Stimulated activated CD8-positive, alpha-beta memory T cell treated with anti-CD3 and anti-CD28 coated beads, Interleukin-15, amount 100 ng/mL, for 24 hours (primary cell): ENCODE measurements at places on chromosomes 13 and 19.

GRCh38 chr19:50975766-50976165 is 6.4 kb upstream of the KLK6 start:
- DNase-seq, result no peak

DNA sequence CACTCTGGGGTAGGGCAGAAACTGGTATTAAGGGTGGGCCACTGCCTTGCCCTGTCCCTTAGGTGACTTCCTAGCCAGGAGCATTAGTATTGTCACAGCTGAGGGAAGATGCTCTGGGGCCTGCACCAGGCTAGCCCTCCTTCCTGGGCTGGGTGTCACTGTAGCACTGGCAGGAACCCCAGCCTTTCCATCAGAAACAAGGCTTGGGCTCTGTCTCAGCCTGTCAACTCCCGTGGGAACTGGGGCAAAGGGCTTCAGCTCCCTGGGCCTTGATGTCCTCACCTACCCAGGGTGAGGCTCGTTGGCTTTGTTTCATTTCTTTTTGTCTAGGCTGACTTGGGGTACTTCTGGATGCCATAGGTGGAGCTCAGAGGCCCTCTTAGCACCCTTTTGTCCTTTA is 18.0 kb downstream of the PAF1 start:
- DNase-seq, result no peak

- DNase-seq, result no peak
These were observed 28.4 kb downstream of the SAE1 start for GRCh38 chr19:47158879-47159503.

- no peak for DNase-seq
These were observed 481 bp upstream of the SAE1 start for GRCh38 chr19:47130120-47130588.

GRCh38 chr19:44588771-44589112 is 24.6 kb upstream of the IGSF23 start:
- DNase-seq, result no peak

DNA sequence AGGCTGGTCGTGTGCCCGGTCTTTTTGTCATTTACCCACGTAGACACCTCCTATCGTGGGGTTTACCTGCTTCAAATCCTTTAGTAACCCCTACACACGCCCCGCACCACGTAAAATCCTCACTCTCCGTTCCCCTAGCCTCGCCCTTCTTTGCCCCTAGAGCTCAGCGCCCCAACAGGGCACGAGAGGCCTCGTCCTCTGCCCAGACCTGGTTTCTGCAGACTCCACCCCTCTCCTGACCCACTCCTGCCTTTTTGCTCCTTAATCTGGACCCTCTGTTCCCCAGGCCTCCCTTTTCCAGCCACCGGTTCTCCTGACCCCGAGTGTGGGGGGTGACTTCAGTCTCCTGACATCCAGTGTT is 412 bp downstream of the ZNF528 start:
- DNase-seq, result no peak

- DNase-seq, result no peak
These were observed 43.4 kb downstream of the EFNB2 start for GRCh38 chr13:106491928-106492587.

DNA sequence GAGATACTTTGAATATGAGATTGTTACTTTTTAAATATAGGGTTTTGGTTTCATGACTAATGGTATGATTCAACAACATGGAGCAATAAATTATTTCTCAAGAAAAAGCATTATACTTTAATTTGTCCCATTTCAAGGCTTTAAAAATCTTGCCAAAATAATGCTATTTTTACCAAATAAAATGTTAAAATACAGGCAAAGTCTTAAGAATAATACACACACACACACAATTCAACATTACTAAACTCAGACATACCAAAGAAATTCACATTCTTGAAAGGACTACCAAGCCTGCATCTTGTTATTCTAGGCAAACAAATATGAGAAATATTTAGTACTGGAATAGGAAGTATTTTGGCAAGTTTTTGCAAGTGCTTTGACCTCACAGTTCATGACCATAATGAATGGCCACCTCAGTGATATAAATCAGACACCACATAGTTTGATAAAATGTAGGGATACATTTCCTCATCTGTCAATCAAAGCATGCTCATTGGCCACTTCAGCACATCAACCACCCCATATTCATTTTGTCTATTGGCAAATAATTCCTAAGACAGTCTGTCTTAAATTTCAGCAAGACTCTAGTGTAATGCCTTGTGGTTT is 107.2 kb downstream of the NALCN start:
- no peak for DNase-seq

DNA sequence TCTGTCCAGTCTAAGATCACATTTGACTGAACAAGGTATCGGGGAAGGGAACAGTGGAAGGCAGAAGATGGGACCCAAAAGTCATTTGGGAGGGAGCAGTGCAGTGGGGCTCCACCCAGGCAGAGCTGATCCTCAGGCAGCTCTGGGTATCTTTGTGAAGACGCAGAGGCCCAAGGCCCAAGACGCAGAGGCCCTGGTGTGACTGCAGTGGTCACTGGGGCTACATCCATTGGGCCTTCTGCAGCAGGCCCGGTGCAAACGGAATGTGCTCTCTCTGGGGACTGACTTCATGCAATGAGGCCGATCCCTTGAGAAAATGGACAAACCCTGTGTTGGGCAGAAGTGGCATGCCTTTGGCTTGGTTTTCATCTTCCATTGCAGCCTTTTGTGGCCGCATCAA is 463.4 kb upstream of the ZNF507 start:
- DNase-seq, result no peak

GRCh38 chr19:40414542-40415535 is 1.7 kb upstream of the PRX start:
- DNase-seq, result no peak

- no peak for DNase-seq
These were observed 38.9 kb upstream of the IPO5 start for GRCh38 chr13:97914540-97914939.

DNA sequence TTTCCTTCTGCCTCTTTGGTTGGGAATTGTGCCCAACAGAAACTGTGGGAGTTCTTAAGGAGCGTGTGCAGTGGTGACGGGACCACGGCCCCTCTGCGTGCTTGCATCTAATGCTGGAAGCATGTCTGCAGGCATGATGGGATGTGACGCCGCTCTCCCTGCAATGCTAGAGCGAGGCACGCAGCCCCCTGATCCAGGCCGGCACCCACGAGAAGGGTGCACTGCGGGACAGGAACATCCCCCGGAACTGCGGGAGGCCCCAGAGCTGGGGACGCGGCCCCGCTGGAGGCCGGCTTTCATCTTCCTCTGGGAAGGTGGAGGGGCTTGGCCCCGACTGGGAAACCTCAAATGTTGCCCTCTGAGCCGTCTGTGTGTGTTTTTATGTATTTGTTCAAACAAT is 32.7 kb downstream of the TMEM255B start:
- DNase-seq, result no peak

GRCh38 chr13:101623470-101624209 is 171.2 kb downstream of the ITGBL1 start:
- no peak for DNase-seq

GRCh38 chr19:12647490-12648071 is 19.0 kb downstream of the MAN2B1 start:
- no peak for DNase-seq

GRCh38 chr13:113495494-113496210 is 5.1 kb upstream of the DCUN1D2 start:
- DNase-seq, result no peak

GRCh38 chr19:13033819-13034611 is 38.7 kb downstream of the NFIX start:
- no peak for DNase-seq

DNA sequence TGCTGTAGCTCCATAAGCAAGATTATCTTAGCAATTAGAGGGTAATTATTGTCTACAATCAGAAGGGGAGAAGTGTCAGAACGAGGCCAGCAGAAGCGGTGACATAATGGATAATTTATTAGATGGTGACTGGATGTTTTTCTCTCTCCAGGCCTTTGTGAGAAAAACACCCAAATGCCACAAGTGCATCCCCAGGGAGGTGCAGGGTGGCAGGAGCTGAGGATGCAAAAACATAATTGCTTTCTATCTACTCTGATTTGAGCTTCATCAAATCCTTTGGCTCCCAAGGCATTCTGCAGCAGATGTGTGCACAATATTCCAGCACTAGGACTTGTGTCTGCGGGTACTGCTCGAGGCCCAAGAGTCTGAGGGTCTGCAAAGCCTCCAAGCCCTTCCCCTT is 220.1 kb upstream of the SERP2 start:
- no peak for DNase-seq

GRCh38 chr13:29164116-29164515 is 344.0 kb downstream of the MTUS2 start:
- DNase-seq, result no peak

- no peak for DNase-seq
These were observed 37.2 kb downstream of the SLITRK1 start for GRCh38 chr13:83845106-83845505.

DNA sequence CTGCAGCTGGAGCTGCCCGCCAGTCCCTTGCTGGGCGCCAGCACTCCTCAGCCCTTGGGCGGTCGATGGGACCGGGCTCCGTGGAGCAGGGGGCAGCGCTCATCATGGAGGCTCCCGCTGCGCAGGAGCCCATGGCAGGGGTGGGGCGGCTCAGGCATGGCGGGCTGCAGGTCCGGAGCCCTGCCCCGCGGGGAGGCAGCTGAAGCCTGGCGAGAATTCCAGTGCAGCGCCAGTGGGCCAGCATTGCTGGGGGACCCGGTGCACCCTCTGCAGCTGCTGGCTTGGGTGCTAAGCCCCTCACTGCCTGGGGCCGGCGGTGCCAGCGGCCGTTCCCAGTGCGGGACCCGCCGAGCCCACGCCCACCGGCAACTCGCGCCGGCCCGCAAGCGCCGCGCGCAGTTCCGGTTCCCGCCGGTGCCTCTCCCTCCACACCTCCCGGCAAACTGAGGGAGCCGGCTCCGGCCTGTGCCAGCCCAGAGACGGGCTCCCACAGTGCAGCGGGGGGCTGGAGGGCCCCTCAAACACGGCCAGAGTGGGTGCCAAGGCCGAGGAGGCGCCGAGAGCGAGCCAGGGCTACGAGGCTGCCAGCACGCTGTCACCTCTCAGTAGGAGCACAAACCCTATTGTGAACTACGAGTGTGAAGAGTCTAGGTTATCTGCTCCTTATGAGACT is 687.1 kb downstream of the PCDH17 start:
- DNase-seq, result no peak

GRCh38 chr19:5395556-5395955 is 54.9 kb upstream of the PTPRS start:
- DNase-seq, result no peak

- no peak for DNase-seq
These were observed 23.5 kb downstream of the COL5A3 start for GRCh38 chr19:9986787-9987281.

- DNase-seq, result no peak
These were observed 749 bp upstream of the PAN3 start for GRCh38 chr13:28137596-28137995.

DNA sequence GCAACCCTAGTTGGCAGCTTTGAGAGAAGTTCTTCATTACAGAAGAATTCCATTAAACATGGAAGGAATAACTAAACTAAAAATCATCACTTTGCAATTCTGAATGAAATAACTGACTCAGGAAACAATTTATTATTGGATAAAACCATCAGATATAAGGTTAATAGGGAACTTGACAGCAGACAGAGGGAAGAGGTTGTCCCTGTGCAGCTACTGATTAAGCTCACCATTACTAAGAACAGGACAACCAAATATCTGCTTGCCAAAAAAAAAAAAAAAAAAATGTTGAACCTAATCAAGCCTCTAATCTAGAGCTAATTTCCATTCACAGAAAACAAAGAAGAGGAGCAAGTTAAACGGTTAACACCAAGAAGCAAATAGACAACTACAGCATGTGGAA is 12.8 kb downstream of the N4BP2L2 start:
- no peak for DNase-seq

DNA sequence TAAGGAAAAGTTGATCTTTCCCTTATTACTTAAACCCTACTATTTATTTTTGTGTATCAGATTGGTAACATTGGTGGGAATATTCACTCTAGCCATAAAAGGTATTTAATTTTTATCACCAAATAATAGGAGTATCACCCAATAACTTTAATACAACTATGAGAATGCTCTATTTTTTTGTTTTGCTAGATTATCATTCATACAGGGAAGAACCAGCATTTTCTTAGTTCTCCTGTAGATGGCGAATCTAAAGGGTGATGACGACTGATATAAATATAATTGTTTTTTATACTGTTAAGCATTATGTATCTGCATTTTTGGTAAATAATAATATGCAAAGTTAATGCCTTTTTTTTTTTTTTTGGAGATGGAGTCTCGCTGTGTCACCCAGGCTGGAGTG is 7.9 kb upstream of the FRY start:
- DNase-seq, result no peak

- no peak for DNase-seq
These were observed 111.0 kb downstream of the FNDC3A start for GRCh38 chr13:49086722-49087121.
